Effector memory CD8-positive, alpha-beta T cell (primary cell): ENCODE measurements at places on chromosomes 7 and 10.

- no peaks in the 10 kb centered on the region for H3K4me1 ChIP-seq
- no peak overlapping the region for H3K27ac ChIP-seq
- no peaks in the 10 kb centered on the region for H3K27me3 ChIP-seq
- no peak for DNase-seq
- H3K4me3 ChIP-seq = no peak overlapping the region
- no peaks in the 10 kb centered on the region for H3K36me3 ChIP-seq
These were observed 413.9 kb upstream of the AUTS2 start for GRCh38 chr7:69184339-69184738.

DNA sequence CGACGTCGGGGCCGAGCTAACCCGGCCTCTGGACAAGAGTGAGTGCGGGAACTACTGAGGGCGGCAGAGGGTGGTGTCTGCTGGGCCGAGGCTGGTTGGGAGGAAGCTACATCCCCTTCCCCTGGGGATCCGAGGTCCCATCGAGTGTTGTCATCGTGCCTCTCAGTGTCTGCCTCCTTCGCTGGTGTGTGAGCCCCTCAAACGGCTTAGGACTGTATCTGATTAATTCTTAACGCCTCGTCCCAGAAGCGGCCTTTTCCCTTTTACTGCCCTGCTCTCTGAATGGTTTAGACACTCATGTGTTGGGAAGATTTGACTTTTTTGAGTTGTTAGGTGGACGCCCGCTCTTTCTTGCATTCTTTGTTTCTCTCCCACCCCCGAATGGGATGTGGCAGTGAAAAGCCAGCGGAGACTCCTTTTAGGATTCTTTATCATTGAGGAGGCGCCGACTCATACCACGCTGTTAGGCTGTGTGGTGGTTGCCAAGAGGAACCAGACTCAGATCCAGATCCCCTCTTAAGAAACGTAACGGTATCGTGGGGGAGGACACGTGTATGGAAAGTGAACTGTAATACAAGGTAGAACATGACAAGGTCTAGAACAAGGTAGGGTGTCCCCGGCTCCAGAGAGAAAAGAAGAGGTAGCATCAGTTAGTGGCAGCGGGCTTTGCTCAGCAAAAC lies 631 bp downstream of the SUPV3L1 start:
- peak overlapping the region; percentile 96 for H3K4me3 ChIP-seq
- peaks cover 33% of the 10 kb centered on the region for H3K4me1 ChIP-seq
- peak overlapping the region; percentile 98 for H3K27ac ChIP-seq

GRCh38 chr10:114801411-114801813 lies 20.2 kb upstream of the FHIP2A start:
- peak overlapping the region; percentile 78 for H3K27ac ChIP-seq
- peak overlapping the region; percentile 68 for H3K4me3 ChIP-seq
- no peak for DNase-seq

- peak overlapping the region; percentile 94 for H3K27ac ChIP-seq
- peak overlapping the region; percentile 81 for H3K4me3 ChIP-seq
- H3K27me3 ChIP-seq = no peaks in the 10 kb centered on the region
- H3K4me1 ChIP-seq = peaks cover 28% of the 10 kb centered on the region
- H3K36me3 ChIP-seq = peaks cover 30% of the 10 kb centered on the region
These were observed 26.5 kb downstream of the TNRC18 start for GRCh38 chr7:5396999-5397663.

GRCh38 chr7:73682745-73683055 lies 553 bp downstream of the DNAJC30 start:
- peak overlapping the region; percentile 97 for H3K27ac ChIP-seq
- no peaks in the 10 kb centered on the region for H3K27me3 ChIP-seq
- no peak for DNase-seq
- H3K4me1 ChIP-seq = peaks cover 21% of the 10 kb centered on the region
- H3K36me3 ChIP-seq = peaks cover 44% of the 10 kb centered on the region

- no peaks in the 10 kb centered on the region for H3K4me1 ChIP-seq
- H3K4me3 ChIP-seq = no peak overlapping the region
- H3K27me3 ChIP-seq = no peaks in the 10 kb centered on the region
- no peak overlapping the region for H3K27ac ChIP-seq
These were observed 1160.8 kb downstream of the REEP3 start for GRCh38 chr10:64682043-64682442.

- peaks cover 3% of the 10 kb centered on the region for H3K36me3 ChIP-seq
- no peak overlapping the region for H3K27ac ChIP-seq
- peaks cover 31% of the 10 kb centered on the region for H3K27me3 ChIP-seq
- H3K4me3 ChIP-seq = no peak overlapping the region
- no peak for DNase-seq
- H3K4me1 ChIP-seq = no peaks in the 10 kb centered on the region
These were observed 75.7 kb downstream of the CHST15 start for GRCh38 chr10:124017729-124018128.

DNA sequence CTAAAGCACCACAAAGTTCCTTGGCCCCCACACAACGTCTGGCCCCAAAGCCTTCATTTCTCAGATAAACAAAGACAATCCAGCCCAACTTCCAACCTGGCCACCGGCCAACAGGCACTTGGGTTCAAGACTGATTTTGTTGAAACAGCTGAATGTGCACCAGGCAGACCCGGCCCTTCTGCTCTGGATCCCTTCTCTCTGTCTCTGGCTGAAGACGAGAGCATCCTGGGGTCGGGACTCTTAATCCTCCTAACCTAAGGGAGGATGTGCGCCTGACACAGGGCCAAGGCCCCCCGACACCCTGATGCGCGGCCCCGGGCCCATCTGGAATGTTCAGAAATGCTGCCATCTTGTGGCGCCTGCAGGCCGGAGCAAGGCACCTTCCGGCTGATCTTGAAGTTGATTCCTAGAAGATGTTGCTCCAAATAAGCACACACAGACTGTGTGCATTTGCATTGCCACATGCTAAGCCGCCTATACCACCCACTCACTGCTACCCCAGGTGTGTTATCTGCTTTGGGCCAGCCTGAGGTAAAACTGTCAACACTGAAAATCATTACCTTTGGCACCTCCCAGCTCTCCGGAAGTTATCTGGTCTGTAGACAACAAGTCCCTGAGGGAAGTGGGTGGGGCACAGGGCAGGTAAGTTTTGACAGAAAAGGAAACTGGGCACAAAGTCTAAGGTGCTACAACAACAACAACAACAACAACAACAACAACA lies 98.4 kb upstream of the HABP2 start:
- no peak overlapping the region for H3K4me3 ChIP-seq
- H3K27ac ChIP-seq = no peak overlapping the region
- H3K27me3 ChIP-seq = peaks cover 85% of the 10 kb centered on the region

DNA sequence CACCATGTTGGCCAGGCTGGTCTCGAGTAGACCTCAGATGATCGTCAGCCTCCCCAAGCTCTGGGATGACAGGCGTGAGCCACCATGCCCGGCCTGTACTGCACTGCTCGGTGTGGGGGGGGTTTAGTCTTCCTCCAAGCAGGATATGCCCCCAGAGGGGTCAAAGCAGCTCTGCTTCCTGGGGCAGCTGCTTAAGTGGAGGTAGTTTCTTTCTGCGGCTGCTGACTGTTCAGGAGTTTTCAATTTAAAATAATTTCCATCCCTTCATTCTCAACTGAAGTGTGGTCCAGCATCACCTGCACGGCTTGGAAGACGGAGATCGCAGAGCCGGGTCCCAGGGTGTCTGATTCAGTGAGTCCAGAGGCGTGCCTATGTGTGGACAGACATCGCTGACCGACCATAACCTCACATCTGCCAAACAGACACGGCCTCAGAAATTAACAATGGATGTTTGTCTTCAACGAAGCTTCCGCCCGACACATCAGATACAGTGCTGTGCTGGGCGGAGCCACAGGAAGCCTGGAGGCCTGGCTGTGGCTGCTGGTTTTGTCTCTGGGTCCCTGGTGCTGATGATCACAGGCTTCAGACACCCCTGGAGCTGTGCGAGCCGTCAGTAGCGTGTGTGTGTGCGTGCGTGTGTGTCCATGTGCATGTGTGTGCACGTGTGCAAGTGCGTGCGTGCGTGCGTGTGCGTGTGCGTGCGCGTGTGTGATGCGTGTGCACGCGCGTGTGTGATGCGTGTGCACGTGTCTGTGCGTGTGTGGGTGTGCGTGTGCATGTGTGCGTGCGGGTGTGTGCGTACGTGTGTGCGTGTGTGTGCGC lies 226.5 kb upstream of the PITRM1 start:
- H3K27me3 ChIP-seq = peaks cover 19% of the 10 kb centered on the region
- no peaks in the 10 kb centered on the region for H3K36me3 ChIP-seq
- no peak overlapping the region for H3K4me3 ChIP-seq
- peaks cover 4% of the 10 kb centered on the region for H3K4me1 ChIP-seq
- no peak for DNase-seq

GRCh38 chr10:46522295-46523118 lies 34.0 kb downstream of the GPRIN2 start:
- H3K4me3 ChIP-seq = no peak overlapping the region
- H3K36me3 ChIP-seq = no peaks in the 10 kb centered on the region
- DNase-seq = no peak
- H3K4me1 ChIP-seq = no peaks in the 10 kb centered on the region
- H3K27ac ChIP-seq = no peak overlapping the region

DNA sequence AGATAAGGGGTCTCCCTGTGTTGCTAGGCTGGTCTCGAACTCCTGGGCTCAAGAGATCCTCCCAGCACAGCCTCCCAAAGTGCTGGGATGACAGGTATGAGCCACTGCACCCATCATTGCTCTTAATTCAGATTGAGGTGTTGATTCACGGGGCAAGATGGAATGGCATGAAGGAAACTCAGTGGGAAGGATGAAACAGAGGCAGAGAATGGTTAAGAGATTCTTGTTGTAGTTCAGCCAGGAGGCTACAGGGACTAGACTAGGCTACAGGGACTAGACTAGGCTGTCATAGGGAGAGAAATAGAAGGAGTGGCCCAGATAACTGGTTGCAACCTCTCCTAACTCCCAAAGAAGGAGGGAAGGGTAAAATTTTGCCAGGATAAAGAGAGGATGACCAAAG lies 48.0 kb downstream of the THNSL1 start:
- no peak for DNase-seq
- H3K36me3 ChIP-seq = peaks cover 11% of the 10 kb centered on the region
- no peak overlapping the region for H3K27ac ChIP-seq
- H3K27me3 ChIP-seq = peaks cover 17% of the 10 kb centered on the region
- H3K4me3 ChIP-seq = no peak overlapping the region

- no peaks in the 10 kb centered on the region for H3K4me1 ChIP-seq
- H3K4me3 ChIP-seq = no peak overlapping the region
These were observed 326.9 kb downstream of the KIF20B start for GRCh38 chr10:90028312-90028711.
